ENCODE measurements at places on chromosomes 11 and 22. TPM values are rescaled to one million over a fixed set of nuclear protein-coding genes. Genes with fewer than 3 reads are reported as not detected.

DNA sequence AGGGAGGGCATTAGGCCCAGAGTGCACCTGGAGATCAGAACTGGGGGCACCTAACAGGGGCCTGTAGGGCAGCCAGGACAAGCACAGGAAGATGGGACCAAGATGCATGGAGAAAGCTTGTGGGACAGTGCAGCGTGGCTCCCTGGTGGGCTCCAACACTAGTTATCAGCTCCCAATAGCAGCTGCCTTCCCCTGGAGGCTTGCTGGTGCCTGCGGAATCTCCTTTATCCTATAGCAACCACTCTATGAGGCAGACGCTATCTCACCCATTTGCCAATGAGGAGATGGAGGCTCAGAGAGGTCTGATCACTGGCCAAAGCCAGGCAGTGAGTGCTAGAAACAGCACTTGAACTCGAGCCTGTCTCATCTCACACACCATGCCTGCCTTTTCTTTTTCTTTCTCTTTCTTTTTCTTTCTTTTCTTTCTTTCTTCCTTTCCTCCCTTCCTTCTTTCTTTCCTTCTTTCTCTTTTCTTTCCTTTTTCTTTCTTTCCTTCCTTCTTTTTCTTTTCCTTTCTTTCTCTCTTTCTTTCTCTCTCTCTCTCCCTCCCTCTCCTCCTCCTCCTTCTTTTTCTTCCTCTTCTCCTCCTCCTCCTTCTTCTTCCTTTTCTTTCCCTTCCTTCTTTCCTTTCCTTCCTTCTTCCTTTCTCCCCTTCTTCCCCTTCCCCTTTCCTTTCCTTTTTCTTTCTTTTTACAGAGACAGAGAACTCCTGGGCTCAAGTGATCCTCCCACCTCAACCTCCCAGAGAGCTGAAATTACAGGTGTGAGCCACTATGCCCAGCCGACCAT, 16.1 kb upstream of the SEC14L4 start:
- no peak for DNase-seq
- H3K27me3 ChIP-seq, result no peaks in the 10 kb centered on the region
- no peaks in the 10 kb centered on the region for H3K36me3 ChIP-seq
- H3K4me1 ChIP-seq, result no peaks in the 10 kb centered on the region

- no peak for DNase-seq
- H3K36me3 ChIP-seq, result no peaks in the 10 kb centered on the region
- peaks cover 18% of the 10 kb centered on the region for H3K27me3 ChIP-seq
- H3K27ac ChIP-seq, result no peak overlapping the region
- no peak overlapping the region for H3K4me3 ChIP-seq
Measured at GRCh38 chr11:94658386-94658785, 91.2 kb downstream of the PIWIL4 start.

DNA sequence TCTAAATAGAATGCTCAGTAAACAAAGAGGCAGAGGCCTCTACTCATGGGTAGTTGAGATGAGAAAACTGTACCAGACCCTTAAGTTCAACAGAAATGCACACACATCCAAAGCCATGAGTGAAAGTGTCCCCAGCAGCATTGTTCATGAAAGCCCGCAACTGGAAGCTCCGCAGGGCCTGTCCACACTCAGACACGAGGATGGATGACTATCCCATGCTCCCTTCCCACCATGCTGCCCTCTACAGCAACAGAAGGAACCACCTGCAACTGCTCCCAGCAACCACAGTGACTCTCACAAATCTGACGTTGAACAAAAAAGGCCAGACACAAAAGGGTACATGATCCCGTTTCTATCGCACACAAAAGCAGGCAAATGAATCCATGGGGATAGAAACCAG, 76.9 kb upstream of the ANO1 start:
- H3K27ac ChIP-seq, result no peak overlapping the region
- H3K27me3 ChIP-seq, result peaks cover 8% of the 10 kb centered on the region
- no peak overlapping the region for H3K4me3 ChIP-seq
- H3K36me3 ChIP-seq, result no peaks in the 10 kb centered on the region
- H3K4me1 ChIP-seq, result no peaks in the 10 kb centered on the region

DNA sequence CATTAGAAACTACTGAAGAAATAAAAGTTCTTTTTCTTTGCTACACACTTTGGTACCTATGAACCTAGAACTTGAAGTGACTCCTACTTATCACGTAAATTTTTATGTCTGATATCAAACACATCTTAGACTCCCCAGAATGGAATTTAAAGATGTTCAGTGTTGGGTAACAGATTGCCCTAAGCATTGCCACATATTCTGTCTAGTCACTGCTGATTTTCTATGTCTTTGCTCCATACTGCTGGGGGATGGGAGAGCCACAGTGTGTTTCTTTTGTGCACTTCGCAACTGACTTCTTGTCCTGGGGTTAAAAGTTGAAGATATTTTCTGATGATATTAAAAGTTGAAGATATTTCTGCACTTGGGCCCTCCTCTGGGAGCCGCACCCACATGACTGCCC, 19.4 kb upstream of the MYO18B start:
- H3K27ac ChIP-seq, result no peak overlapping the region
- H3K4me3 ChIP-seq, result no peak overlapping the region
- no peaks in the 10 kb centered on the region for H3K36me3 ChIP-seq
- H3K27me3 ChIP-seq, result no peaks in the 10 kb centered on the region
- H3K4me1 ChIP-seq, result no peaks in the 10 kb centered on the region
- no peak for DNase-seq

GRCh38 chr11:210122-210802, 2.8 kb downstream of the RIC8A start:
- peak overlapping the region; percentile 96 for H3K4me3 ChIP-seq
- no peak for DNase-seq
- H3K27ac ChIP-seq, result peak overlapping the region; percentile 69
- H3K27me3 ChIP-seq, result no peaks in the 10 kb centered on the region
- peaks cover 32% of the 10 kb centered on the region for H3K4me1 ChIP-seq
- H3K36me3 ChIP-seq, result no peaks in the 10 kb centered on the region

PTPRJ gene
- 60.7 TPM for total RNA-seq

IFITM5 gene
- not detected for total RNA-seq
